Transverse colon (tissue), 4 donors: ENCODE measurements at places on chromosomes 11 and 22.

GRCh38 chr11:65871811-65872548 is 620 bp downstream of the EFEMP2 start:
- no peak for DNase-seq

DNA sequence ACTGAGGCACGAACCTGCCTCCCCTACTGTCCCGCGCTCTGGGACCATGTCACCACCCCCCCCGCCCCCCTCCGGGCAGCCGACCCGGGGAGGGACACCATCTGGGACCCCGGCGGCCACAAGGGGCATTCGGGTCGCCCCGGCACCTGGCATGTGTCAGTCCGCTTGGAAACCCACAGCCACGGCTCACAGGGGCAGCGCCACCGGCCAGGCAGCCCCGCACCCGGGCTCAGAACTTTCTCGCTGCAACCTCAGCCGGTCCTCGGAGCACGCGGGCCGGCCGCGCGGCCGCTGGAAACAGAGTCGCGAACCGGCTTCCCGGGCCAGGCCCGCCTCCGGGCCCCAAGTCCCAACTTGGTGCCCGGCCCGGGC is 159.9 kb upstream of the GRK3 start:
- no peak for DNase-seq

- DNase-seq, result no peak
Observed at GRCh38 chr22:42433754-42434682, 1.8 kb upstream of the NFAM1 start.

- no peak for DNase-seq
Observed at GRCh38 chr11:112996994-112997393, 35.8 kb downstream of the NCAM1 start.

GRCh38 chr11:79600711-79601110 is 159.9 kb upstream of the TENM4 start:
- no peak for DNase-seq

DNA sequence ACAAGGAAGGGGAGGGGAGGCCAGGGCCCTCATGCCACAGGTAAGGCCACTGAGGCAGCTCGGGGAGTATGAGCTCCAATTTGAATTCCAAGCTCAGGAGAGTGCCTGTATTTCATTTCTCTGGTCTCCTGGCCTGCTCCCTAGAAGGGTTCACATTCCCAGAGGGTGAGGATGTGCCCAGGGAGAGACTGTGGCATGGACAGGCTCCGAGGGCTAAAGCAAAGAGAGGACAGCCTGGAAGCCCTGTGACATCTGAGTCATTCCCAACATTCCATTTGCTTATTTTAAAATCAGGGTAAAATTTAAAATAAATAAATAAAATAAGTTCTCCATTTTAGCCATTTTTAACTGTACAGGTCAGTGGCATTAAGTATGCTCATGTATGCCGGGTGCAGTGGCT is 18.6 kb upstream of the FOLR1 start:
- DNase-seq, result no peak

GRCh38 chr11:82229341-82229740 is 504.3 kb downstream of the FAM181B start:
- no peak for DNase-seq

GRCh38 chr11:67366961-67367760 is 6.2 kb downstream of the CLCF1 start:
- peak; percentile 40 for DNase-seq
